Brain (organoid and tissue), 16 donors: ENCODE measurements at places on chromosomes 12 and 14.

DNA sequence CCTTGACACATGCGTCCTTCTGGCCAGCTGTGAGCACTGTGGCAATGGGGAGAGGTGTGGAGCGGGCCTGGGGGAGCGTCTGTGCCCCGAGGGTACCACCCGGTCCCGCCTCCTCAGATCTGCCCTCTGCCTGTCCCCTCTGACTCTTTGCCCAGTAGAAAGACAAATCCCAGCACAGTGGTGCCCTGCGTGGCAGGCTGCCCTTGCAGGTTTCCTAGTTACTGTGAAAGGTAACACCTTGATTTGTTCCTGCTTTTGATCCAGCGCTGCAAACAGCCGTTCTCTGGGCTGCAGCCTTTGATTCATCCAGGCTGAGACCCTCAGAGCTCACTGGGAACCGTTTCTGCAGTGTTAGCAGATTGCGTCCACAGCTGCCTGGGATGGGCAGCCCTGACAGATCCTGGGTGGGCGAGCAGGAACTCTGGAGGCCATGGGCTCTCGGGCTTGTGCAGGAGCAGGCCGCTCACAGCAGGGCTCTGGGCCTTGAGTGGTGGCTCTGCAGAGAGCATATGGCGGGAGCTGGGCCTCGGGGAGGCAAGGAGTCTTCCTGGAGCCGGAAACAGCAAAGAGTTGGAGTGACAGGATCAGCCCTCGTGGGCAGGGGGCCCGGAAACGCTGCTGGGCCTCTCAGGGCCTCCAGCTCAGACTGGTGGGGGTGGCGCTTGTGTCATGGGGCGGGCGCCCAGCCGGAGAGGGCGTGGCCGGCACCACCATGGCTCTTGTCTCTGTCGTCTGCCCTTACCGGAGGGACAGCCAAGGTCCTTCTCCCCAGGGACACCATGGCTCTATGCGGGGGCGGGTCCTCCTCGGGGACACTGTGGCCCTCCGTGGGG, 16.6 kb downstream of the FBRSL1 start:
- peak; percentile 75 for DNase-seq

DNA sequence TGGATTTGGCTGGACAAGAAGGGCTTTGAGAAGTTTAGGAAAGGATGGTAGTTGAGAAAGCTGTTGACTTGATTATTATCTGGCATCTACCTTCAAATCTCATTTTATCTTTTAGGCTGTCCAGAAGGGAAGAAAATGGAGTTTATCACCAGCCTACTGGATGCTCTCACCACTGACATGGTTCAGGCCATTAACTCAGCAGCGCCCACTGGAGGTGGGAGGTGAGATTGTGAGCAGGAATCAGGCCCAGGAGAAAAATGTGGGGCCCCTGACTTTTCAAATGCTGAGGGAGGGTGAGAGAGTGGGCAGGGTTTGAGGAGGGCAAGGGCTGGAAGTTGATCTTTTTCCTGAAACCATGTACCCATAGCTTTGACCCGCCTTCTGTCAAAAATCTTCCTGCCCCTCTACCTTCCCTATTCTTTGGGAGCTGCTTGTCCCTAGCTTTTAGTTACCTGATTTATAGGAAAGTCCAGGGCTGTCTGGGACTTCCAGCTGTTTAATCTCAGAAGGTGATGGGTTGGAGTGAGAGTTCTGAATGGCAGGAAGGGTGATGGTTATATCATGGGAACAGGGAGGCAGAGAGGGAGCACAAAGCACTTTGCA, 134.2 kb downstream of the SMOC1 start:
- no peak for DNase-seq

DNA sequence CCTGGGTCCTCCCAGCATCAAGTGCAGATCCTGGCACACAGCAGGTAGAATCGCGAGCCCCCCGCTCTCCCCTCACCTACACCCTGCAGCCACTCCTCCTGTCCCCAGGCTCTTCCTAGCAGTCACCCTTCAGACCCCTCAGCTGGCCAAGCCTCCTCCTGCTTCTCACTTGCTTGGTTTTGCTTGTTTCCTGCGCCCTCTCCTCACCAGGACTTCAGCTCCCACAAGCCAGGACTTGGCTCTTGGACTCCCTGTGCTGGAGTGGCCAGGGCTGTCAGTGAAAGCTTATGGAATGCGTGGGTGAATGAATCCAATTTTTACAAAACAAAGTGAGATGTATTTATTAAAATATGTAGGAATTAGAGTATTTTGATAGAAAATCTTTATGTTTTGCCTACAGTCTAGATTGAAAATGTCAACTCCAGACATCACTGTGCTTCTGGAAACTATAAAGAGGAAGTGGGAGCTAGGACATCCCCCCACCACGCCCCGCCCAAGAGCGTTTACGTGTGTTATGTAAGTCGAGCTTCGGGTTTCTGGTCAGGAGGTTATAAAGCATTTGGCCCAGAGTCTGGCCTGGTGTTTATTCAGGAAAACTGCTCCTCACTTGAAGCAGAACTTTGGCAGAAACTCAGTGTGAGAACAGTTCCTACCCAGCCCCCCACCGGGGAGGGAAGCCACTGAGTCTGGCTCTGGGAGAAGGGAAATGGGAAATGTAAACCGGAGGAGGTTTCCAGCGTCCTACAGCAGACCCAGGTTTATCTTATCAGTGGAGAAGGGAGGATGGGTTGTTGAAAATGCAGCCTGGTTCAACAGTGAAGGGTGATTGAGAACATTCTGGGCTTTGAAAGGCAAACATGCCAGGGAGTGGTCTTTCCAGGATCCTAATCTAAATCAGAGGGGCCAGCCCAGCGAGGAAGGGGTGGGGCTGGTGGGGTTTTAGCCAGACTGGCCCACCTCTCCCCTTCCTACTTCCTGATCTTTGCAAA, 8.8 kb downstream of the ALDH2 start:
- DNase-seq, result no peak

GRCh38 chr12:42704340-42704739, 114.8 kb upstream of the PRICKLE1 start:
- DNase-seq, result no peak

- peak; percentile 78 for DNase-seq
These were observed 3.3 kb downstream of the PPP1R3E start for GRCh38 chr14:23299211-23299957.
